ENCODE measurements at places on chromosomes 4 and X. TPM values are rescaled to one million over a fixed set of nuclear protein-coding genes. Genes with fewer than 3 reads are reported as not detected.

CABS1 gene
- not detected for total RNA-seq

PRRG1 gene
- total RNA-seq: 14.5 TPM

LRP2BP gene
- total RNA-seq: 0.39 TPM

TMPRSS11A gene
- not detected for total RNA-seq

GRCh38 chrX:39689376-39690104 is 408.2 kb downstream of the BCOR start:
- DNase-seq: no peak

GRCh38 chrX:40282946-40283660 is 185.3 kb upstream of the BCOR start:
- DNase-seq: no peak

GRCh38 chr4:128162434-128162833 is 101.3 kb downstream of the LARP1B start:
- no peak for DNase-seq

- DNase-seq: no peak
Measured at GRCh38 chrX:154599531-154599930, 14.6 kb downstream of the CTAG1A start.

DNA sequence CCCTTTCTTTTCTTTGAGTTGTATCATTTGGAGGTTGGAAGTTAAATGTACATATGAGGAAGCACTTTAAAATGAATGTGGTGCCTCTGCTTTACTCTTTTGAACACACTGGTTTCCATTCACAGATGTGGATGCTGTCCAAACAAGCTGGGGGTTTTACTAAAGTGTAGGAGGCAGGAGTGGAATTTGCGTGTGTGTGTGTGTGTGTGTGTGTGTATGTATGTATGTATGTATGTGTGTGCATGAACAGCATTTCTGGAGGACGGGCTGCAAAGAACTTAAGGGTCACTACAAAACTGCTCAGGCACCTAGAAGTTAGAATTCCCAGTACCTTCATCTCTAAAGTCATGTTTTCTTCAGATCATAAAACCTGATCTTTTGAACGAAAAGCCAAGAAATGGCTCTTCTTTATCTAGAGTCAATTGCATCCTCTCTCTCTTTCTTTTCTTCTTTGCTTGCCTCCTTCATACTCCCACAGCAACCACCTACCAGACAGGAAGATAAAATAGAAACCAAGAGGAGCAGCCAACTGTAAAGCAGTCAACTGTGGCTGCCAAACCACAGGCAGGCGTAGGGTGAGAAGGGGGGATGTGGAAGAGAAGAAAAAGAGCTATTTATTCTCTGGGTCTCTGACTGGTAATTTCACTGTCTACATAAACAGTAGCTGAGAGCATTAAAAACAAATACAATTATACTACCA is 177.0 kb upstream of the RASGEF1B start:
- peak; percentile 60 for DNase-seq

GRCh38 chr4:73376976-73377375 is 27.1 kb upstream of the ALB start:
- no peak for DNase-seq

DNA sequence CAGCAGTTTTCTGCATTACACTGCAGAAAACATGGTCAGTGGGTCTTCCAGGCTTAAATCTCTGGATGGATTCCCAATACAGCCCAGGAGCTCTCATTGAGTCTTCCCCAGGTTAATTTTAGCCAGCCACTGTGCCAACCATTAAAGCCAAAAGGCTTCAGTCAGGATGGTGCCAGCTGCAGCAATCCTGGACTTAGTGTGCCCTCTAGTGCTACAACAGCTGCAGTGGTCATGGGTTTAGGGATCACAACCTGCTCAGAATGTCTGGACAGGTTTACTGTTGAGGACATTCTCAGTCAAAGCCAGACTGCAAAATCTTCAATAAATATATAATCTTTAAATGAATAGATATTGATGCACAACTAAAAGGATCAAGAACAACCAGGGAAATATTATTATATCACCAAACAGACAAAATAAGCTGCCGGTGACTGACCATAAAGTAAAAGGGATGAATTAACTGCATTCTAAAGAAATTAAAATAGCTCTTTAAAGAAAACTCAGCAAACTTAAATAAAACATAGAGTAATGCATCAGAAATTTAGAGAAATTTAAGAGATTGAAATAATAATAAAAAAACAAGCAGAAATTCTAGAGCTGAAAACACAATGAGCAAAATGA is 639.9 kb downstream of the SPOCK3 start:
- DNase-seq: peak; percentile 59

- DNase-seq: no peak
Measured at GRCh38 chr4:69833251-69833650, 26.7 kb downstream of the SULT1E1 start.

DNA sequence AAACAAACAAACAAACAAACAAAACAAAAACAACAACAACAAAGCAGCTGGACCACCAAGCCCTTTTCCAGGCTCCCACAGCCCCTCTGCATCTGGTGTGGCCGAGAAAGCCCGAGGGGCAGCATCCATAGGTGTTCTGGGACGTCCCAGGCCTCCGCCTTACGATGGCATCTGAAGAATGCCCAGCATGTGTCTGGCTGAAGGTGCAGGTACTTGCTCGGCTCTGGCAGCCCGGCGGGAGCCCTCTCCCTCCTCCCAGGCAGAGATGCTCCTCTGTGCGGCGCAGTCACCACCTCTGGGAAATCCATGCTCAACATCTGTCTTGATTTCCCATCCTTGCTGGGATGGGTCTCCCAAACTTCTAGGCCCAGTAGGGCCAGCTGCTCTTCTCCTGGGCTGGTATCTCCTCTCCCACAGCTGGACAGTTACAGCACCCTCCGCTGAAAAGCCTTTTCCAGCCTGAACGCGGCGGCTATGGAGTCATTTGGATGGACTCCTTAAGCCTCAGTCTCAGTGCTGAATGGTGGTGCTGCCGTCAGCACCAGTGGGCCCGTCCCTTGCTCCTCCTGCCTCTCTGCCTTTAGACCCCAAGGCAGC is 4.3 kb downstream of the PSAPL1 start:
- DNase-seq: no peak

GRCh38 chr4:55397520-55398321 is 2.0 kb downstream of the TMEM165 start:
- DNase-seq: peak; percentile 21

GRCh38 chr4:83716874-83717273 is 181.0 kb downstream of the GPAT3 start:
- DNase-seq: no peak

DNA sequence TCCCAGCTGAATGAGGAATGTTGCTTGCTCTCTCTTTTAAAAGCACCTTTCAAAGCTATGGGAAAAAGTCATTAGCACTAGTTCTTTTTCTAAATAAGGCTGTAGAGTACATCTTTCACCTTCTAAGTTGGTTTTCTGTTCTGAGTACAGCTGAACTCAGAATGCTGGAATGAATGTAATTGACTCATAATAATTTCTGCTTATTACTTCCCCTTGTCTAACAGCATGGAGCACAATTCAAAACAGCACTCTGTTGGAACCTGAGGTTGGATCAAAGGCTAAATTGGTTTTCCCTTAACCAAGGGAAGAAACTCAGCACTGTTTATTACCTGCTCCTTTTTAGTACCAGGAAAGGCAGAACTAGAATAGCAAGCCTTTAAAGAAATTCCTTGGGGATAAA is 33.5 kb upstream of the CYP2U1 start:
- no peak for DNase-seq

- no peak for DNase-seq
Measured at GRCh38 chr4:47534772-47535171, 49.7 kb downstream of the ATP10D start.

- no peak for DNase-seq
Measured at GRCh38 chrX:153736071-153736820, 11.6 kb downstream of the ABCD1 start.
